ENCODE measurements at places on chromosomes 5 and 9.

DNA sequence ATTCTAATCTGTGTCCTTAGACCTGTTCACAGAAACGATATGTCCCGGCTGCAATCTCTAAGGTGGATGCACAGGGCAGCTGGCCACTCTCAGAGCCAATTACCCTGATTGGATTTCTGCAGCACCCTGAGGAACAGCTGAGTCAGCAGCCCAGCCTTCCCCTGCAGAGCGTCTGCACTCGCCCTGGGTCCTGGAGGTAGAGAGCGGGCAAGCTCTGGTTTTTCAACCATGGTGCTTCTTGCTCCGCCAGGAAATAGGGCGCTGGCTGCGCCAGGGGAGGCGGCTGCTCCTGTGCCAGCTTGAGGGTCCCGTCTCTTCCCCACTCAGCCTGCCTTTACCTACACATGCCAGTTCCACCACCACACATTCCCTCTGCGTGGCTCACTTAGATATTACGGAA, 19.2 kb downstream of the NDUFS6 start:
- DNase-seq: no peak

DNA sequence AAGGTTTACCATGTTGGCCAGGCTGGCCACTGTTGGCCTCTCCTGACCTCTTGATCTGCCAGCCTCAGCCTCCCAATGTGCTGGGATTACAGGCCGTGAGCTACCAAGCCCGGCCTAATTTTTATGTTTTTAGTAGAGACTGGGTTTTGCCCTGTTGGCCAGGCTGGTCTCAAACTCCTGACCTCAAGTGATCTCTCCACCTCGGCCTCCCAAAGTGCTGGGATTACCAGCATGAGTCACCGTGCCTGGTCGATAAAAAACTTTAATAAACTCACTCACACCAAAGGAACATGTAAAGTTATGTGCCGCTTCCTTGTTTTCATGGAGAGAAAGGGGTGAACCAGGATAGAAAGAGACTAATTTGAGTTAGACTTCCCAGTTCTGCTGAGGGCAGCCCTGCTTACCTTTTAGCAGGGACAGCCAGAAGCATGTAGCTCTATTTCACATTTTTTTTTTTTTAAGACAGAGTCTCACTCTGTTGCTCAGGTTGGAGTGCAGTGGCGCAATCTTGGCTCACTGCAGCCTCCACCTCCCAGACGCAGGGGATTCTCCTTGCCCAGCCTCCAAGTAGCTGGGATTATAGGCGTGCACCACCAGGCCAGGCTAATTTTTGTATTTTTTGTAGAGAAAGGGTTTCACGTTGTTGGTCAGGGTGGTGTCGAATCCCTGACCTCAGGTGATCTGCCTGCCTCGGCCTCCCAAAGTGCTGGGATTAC, 11.4 kb upstream of the HAUS6 start:
- no peak for DNase-seq

DNA sequence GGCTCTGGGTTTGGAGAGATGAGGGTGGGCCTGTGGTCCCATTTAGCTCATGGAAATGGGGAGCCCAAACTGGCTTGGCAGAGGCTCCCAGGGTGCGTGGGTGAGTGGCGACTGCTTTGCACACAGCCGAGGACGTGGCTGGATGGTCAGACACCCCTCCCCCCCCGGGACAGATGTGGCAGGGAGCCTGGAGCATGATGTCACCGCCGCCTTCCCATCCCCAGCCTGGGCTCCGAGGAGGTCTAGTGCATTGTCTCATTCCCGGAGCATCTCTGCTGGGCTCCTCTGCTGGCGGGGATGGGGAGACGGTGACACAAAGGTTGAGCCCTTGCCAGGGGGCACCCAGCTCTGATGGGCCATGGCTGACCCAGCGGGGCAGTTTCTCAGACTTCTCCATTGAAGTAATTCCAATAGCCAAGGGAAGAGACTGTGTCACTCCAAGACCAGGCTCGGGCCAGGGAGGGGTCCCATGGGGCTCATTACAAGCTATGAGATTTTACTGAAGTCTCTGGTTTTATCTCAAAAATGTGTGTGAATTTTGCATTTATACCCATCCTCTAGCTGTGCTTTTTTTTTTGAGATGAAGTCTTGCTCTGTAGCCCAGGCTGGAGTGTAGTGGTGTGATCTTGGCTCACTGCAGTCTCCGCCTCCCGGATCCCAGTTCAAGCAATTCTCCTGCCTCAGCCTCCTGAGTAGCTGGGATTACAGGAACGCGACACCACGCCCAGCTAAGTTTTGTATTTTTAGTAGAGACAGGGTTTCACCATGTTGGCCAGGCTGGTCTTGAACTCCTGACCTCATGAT, 36.1 kb downstream of the HMCN2 start:
- peak; percentile 72 for DNase-seq

DNA sequence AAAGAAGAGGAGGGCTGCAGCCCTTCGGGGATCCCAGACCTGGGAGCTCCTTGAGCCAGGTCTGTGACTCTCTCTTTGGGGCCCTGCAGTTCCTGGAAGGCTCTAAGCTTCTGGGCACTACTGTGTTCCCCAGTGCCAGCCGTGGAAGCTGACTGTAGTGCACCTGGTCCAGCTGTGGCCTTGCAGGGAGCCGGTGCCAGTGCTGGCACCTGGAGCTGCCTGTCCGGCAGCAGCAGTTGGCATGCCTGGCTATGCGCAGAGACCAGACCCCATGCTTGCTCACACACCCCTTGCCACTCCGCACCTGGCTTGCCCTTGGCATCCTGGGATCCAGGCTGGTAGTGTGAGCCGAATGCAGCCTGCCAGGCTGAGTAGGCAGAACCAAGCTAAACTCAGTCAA, 91.0 kb upstream of the PUM3 start:
- DNase-seq: no peak

DNA sequence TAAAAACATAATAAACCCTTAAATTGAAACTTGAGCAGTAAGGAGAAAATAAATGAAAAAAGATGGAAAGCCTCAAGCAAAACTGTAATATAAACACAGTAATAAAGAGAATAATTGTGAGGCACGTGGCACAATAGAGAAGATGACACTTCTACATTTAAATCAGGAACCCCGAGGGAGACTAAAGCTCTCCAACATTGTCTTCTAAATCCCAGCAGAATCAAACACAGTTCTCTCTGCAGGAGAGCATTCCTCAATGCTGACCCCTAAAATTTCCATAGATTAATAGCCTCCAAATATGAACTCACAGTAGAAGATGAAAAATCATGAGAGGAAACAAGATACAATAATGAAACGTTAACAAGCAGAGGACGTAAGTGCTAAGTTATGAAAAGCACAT, 721.2 kb upstream of the COX7C start:
- DNase-seq: no peak

DNA sequence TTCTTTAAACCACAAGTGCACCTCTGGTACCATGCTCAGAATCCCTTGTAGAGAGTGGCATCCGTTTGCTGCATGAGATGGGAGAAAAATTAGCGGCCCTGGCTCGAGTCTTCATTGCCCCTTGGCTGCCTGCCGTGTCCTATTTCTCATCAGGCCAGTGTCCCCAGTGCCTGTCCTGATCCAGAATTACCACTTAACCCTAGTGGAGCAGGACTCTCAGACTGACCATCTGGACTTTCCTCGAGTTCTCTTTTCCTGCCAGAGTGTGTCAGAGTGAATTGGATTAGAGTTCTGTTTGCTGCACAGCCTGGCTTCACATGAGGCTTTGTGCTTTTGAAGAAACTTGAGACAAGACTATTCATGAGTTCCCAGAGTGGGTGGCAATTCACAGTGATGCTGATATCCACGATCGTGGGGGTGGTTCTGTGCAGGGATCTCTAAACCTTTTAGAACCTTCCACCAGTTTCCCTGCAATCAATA, 92.6 kb downstream of the C9orf152 start:
- peak; percentile 55 for DNase-seq

DNA sequence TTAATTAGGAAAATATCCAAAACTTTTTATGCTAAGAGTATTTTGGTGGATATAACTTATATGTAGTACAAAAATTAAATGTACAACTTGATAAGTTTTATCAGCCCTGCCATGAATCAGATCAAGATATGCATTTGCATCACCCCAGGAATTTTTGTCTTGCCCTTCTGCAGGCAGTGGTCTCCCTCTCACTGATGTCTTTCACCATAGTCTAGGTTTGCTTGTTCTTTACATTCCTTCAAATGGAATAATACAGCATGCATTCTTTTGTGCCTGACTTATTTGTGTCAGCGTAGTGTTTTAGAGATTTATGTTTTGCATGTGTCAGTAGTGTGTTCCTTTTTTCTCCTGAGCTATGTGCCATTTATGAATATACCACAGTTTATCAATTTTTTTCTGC, 36.4 kb downstream of the RNF180 start:
- DNase-seq: no peak

GRCh38 chr5:96687080-96687479, 24.9 kb downstream of the CAST start:
- DNase-seq: no peak

DNA sequence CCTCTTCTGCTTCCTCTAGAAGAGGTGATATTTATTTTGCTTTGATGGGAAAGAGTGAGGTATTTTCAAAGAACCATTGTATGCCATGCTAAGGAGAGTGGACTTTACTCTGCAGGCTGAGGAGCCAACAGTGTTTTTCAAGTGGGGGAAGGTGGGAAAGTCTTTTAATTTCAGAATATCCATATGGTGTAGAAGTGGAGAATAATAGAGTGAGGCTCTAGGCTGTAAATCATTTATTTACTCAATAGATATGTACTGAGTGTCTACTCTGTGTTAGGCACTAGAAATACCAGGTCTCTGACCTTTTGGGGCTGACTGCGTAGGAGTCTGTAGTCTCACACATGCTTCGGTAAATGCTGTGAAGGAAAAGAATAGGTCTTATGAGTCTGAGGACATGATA, 30.7 kb upstream of the TENT2 start:
- no peak for DNase-seq

- no peak for DNase-seq
These were observed 86.7 kb downstream of the STK32A start for GRCh38 chr5:147321569-147321968.

DNA sequence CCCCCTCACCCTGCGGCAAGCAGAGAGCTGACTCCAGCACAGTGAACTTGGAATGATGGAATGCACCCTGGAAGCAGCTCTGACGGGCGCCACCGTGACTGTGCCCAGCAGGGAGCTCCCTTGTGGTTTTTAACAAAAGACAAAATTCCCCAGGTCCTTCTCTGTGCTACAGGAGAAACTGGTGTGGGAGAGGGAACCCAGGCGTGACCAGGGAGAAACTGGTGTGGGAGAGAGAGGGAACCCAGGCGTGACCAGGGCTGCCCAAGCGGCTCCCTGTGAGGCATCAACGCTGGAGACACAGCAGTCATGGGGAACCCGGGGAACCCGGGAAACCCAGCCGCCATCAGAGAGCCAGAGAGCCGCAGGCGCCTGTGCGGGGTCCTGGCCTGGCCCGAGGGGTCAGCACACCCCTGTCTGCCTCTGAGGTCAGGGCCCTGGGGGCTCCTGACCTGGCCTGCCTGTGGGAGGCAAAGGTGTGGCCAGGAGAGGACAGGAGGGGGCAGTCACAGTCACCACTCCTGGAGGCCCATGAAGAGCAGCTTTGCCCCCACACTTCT, 3.1 kb upstream of the AHRR start:
- DNase-seq: peak; percentile 71

GRCh38 chr5:175344331-175345195, 99.4 kb downstream of the DRD1 start:
- peak; percentile 4 for DNase-seq

- peak; percentile 18 for DNase-seq
These were observed at the start of gene PCDHB6 for GRCh38 chr5:141149812-141150211. TSS of gene PCDHB6 (plus strand) at chr5:141150057. CDS start at chr5:141150258, 201 bp downstream.

GRCh38 chr9:117526674-117527073, 111.8 kb upstream of the ASTN2 start:
- DNase-seq: no peak

- DNase-seq: no peak
These were observed 13.0 kb downstream of the ERAP1 start for GRCh38 chr5:96794757-96795156.

GRCh38 chr9:110797611-110798010, 129.0 kb downstream of the MUSK start:
- DNase-seq: peak; percentile 48
